Adrenal gland (tissue), 19 donors: ENCODE measurements at places on chromosomes 4 and X.

GRCh38 chr4:79913581-79913980 is 159.4 kb downstream of the ANTXR2 start:
- no peak for DNase-seq

GRCh38 chr4:5479518-5480060 is 228.8 kb downstream of the EVC2 start:
- DNase-seq: no peak

DNA sequence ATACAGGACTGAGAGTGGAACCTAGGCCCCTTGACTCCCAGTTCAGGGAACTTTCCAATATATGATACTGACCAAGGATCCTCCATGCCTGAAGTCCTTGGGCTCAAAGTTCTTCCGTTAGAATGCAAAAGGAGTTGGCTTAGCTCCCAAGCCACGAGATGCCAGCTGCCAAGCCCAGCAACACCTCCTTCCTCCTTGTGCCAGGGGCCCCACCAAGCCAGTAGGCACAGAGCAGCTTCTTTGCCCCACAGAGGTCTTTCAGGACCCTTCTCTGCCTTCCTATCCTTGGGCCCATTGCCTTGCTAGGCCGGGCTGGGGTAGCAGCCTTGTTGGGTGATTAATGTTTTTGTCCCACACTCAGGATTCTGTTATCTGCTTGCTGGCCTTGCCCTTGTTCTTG is 105.6 kb downstream of the EFNB1 start:
- peak; percentile 25 for DNase-seq

GRCh38 chr4:8267077-8267476 is 2.5 kb upstream of the HTRA3 start:
- DNase-seq: peak; percentile 67

DNA sequence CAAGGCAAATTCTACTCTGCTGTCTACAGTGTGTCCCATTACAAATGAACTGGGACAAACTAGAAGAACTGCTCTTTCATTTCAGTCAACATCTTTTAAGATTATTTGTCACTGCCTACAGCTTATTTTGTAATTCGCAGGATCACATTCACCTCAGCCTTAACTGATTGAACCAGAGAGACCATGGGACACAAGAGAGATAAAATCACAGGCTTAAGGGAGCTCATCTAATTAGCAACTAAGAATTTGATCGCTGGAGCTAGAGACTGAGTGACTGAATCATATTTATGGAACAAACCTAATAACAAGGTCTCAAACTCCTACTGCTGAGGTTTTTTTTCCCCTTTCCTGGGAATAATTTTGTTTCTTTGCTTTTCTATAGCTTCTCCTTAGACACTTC is 898.2 kb downstream of the PCDH18 start:
- DNase-seq: no peak

DNA sequence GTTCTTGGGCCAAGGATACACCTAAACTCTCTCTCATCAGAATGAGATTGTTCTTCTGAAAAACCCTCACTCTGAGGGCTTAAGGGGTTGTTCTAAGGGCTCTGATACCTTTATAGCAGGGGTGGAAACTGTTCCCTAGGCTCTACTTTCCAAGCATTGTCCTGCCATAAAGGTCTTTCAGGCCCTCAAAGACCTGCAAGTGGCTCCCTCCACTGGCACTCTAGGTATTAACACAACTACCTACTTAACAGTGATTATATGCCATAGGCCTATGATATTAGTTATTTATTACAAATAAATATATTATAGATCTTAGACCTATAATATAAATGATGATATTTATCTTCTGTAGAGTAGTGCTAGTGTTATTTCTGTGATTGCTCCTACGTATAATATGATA is 473.7 kb upstream of the RPS6KA3 start:
- DNase-seq: no peak

DNA sequence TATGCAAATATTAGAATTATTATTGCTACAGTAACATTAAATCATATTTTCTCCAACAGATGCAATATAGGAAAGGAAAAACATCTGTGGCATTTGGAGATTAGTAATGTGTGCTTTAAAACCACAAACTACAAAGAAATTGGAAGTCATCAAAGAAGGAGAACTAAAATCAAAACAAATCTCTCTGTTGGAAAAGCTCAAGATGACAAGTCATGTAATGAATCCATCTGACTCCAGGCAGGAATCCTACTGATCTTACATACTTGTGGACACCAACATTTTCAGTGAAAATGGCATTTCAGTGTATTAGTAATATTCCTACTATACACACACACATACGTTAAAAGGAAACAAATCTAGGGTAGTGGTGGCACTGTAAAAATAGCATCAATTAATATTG is 98.2 kb downstream of the SLC39A8 start:
- no peak for DNase-seq

- DNase-seq: no peak
Measured at GRCh38 chrX:126027229-126027628, 138.9 kb downstream of the DCAF12L2 start.

DNA sequence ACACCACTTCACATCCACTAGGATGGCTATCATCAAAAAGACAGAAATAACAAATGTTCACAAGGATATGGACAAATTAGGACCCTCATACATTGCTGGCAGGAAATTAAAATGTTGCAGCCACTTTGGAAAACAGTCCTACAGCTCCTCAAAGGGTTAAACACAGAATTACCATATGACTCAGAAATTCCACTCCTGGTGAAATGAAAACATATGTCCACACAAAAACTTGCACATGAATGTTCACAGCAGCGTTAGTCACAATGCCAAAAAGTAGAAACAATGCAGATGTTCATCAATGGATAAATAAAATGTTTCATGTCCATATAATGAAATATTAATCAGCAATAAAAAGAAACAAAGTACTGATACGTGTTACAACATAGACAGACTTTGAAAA is 15.1 kb downstream of the S100G start:
- DNase-seq: no peak

DNA sequence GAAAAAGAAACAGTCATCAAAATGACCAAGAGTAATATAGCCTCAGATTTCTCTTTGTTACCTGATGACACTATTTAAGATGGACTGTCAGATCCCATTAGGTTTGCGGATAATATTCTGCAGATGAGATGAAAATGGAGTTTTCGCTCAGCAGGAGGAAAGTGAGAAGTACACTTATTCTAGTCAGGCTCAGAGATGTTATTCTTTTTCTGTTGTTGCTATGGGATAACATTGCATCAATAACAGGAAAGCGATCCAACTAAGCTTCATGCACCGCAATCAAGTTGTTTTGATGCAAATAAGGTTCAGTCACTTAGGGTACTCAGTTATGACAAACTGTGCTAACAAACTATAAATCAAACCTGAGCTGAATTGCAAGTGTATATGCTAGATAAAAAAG is 415.0 kb downstream of the CCSER1 start:
- no peak for DNase-seq

GRCh38 chr4:110309675-110310074 is 111.3 kb upstream of the ELOVL6 start:
- no peak for DNase-seq

GRCh38 chr4:115437739-115438138 is 324.3 kb upstream of the NDST4 start:
- no peak for DNase-seq

DNA sequence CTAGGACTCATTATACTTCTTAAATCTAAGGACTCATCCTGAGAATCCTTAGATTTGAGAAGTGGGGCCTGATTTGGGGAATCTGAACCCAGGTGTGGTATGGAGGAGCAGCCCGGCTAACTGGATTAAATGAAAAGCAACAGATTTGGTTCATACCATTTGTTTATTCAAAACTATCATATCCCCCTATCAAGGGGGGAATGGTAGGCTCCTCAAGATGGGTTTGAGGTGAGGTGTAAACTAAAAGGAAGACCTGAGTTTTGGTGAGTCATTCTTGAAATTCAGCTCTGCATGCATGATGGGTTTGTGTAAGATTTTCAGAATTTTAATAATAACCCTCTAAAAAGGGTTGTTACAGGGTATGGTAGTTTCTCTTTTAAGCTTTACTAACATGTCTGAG is 53.4 kb downstream of the CASP6 start:
- no peak for DNase-seq

GRCh38 chr4:5885733-5886132 is 7.2 kb downstream of the CRMP1 start:
- no peak for DNase-seq

- DNase-seq: no peak
Measured at GRCh38 chrX:118720058-118720707, 7.2 kb upstream of the IL13RA1 start.

DNA sequence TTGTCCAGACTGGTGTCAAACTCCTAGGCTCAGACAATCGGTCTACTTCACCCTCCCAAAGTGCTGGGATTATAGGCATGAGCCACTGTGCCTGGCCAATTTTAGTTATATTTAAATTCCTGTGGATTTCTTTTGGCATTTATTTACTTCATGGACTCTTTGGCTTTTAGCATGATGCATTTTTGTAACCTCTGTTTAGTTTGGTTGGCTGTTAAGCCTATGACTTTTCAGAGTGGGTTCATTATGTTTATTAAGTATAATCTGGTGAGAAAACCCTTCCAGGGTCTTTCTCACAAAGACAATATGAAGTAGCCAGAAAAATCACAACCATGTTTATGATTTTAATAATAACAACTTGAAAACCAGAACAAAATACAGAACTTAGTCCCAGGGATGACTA is 49.4 kb downstream of the USP38 start:
- no peak for DNase-seq

DNA sequence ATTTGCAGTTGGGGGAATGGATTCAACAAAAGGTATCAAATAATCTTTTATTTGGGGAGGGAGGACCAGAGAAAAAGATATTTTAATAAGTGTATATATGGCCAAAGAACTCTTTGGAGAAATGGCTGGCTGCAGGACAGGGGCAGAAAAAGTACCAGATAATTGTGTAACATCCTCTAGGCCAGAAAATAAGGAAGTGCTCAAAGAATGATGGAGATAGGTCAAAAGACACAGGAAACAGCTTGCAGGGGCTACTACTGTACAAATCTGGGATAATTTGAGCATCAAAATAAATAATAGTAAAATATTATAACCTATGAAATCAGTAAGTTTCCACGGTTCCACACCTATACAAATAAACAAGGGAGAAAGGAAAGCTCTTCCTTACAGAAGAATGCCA is 34.8 kb downstream of the KLHL5 start:
- DNase-seq: no peak

GRCh38 chrX:46117234-46117633 is 428.0 kb downstream of the ZNF674 start:
- DNase-seq: no peak

- DNase-seq: no peak
Measured at GRCh38 chr4:137122876-137123275, 409.4 kb downstream of the PCDH18 start.

GRCh38 chr4:156523492-156523891 is 448.1 kb downstream of the PDGFC start:
- DNase-seq: no peak

GRCh38 chr4:124155239-124155638 is 557.3 kb downstream of the ANKRD50 start:
- no peak for DNase-seq

GRCh38 chrX:148535639-148536038 is 35.2 kb downstream of the AFF2 start:
- DNase-seq: no peak

GRCh38 chrX:11666952-11667685 is 1.4 kb upstream of the ARHGAP6 start:
- DNase-seq: no peak

- no peak for DNase-seq
Measured at GRCh38 chr4:88819818-88820697, 122.4 kb upstream of the NAP1L5 start.

DNA sequence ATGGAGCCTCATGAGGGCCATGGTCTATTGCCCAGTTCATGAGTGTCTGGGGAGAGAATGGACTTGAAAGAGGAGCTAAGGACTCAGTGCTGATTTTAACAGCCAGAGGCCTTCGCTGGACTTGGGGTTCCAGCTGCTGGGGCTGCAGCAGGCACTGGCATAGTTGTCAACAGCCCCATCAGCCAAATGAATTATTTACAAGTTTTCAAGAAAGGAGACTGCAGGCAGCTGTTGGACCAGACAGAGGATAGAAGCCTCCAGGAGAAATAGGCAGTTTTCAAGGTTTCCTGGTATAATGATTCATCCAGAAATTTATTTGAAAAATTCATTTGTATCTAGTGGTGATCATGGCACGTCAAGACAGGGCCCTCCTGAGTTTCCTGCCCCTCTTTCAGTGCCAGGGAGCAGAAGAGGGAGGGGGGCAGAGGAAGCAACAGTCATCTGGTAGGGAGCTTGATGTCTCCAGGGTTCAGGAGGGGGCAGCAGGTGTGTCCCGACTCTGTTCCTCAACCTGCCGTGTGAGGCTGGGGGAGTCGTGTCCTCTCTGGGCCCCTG is 63.1 kb upstream of the GPR78 start:
- no peak for DNase-seq

DNA sequence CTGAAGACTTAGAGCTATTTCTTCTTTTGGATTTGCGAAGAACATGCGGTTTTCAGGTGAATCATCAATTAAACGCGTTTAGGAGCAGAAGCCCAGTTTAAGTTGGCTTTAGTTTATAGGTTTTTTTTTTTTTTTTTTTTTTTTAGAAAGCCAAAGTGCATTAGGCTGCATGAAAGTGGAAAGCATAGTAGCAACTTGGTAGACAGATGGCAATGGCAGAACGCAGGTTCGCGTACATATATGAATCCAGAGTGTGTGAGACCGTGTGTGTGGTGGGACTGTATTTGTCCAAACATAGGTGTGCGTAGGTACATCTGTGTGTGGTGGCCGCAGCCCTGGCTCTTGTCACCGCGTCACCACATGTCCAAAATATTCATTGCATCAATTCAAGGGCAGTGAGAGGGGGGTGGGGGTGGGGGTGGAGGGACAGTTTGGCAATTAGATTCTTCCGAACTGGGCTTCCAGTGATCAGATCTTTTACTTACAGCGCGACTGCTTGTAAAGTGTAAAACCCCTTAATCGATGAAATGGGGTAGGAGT is 901 bp downstream of the JADE1 start:
- DNase-seq: peak; percentile 66

DNA sequence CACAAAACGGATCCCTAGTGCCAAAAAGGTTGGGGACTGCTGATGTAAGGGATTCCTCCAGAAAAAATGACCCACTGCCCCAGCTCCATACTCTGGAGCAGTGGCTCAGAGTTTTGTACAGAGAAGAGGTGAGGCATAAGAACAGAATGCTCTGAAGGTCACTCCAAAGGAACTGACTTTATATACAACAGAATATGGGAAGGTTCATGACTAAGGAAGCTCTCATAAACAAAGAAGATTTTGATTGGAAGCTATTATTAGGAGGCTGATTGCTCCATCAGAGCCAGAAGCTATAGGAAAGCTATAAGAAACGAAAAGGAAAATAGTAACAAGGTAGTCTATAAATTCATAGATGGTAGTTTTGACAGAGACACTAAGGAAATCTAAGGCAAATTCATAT is 203.1 kb downstream of the SLC7A11 start:
- DNase-seq: no peak

- no peak for DNase-seq
Measured at GRCh38 chrX:119984652-119985051, 41.1 kb upstream of the NKAP start.

GRCh38 chr4:20544645-20545044 is 155.6 kb upstream of the PACRGL start:
- DNase-seq: no peak

GRCh38 chrX:30618160-30618765 is 35.0 kb upstream of the GK start:
- DNase-seq: no peak
